ENCODE measurements at places on chromosomes 12 and 14. TPM values are rescaled to one million over a fixed set of nuclear protein-coding genes. Genes with fewer than 3 reads are reported as not detected.

DNA sequence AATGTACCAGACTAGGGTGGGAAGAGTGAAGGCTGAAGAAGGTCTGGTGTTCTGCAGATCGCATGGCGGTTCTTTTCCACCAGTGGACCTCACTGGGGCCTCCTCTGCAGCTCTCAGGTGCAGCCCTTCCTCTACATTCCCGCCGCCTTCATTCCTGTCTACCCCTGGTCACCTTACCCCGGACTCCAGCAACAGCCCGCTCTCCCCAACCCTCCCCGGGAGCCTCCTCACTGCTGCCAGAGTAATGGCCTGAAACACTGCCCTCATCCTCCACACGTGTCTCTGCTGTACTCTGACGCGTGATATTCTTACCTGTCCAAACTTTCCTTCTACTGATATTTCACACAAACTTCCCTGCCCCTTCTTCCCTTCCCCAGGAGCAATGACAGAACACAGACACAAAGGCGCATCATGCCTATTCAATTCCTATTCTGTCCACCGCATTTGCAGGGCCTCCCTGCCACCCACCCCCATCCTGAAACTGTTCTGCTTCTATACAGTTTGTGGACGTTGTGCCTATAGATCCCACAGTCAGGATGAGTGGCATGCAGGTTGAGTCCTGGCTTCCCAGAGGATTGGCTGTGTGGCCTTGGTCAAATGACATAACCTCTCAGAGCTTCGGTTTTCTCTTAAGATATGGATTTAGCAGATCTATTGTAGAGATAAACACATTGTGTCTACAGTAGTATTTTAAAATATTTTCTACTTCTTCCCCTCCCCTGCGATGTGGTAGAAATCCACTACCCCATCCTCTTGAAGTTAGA is 1.7 kb upstream of the NUAK1 start:
- no peaks in the 10 kb centered on the region for H3K4me1 ChIP-seq
- no peak for DNase-seq
- no peak overlapping the region for H3K27ac ChIP-seq
- H3K27me3 ChIP-seq: peaks cover 12% of the 10 kb centered on the region

DNA sequence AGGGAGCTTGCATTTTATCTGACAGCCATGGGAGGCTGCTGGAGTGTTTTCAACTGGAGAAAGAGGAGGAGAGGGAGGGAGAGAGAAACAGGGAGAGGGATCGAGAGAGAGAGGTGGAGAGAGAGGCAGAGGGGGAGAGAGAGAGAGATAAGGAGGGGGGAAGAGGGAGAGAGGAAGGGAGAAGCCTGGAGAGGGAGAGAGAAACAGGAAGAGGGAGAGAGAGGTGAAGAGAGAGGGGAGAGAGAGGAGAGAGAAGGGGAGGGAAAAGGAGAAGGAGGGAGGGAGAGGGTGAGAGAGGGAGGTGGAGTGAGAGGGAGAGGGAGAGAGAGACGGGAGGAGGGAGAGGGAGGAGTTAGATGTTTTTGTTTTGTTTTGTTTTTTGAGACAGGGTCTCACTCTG is 45.6 kb downstream of the DNAH10 start:
- no peaks in the 10 kb centered on the region for H3K36me3 ChIP-seq
- no peak overlapping the region for H3K4me3 ChIP-seq
- H3K27ac ChIP-seq: no peak overlapping the region
- no peaks in the 10 kb centered on the region for H3K27me3 ChIP-seq
- DNase-seq: no peak

DNA sequence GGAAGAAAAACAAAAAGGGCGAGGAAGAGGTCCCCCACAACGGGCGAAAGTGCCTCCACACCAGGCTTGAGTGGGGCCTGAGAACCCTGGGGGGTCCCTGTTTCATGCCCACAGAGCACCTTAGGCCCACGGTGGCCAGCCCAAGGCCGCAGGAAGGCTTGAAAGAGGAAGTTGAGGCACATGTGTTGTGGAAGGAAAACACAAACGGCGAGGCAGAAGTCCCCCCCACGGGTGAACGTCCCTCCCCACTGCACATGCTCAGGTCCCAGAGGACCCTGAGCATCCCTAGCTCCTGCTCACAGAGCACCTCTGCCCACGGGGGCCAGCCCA is 371.5 kb downstream of the ALG10 start:
- H3K27me3 ChIP-seq: no peaks in the 10 kb centered on the region
- DNase-seq: no peak

The FOXG1 gene
- total RNA-seq: not detected

The LRRC10 gene
- total RNA-seq: not detected

The GALNT9 gene
- total RNA-seq: not detected
